Caudate nucleus (tissue), 63 donors: ENCODE measurements at places on chromosomes 1 and 21.

- DNase-seq, result no peak
Measured at GRCh38 chr1:234620272-234621126, 10.5 kb upstream of the IRF2BP2 start.

GRCh38 chr1:207128336-207128921 lies 24.4 kb downstream of the C4BPA start:
- no peak for DNase-seq

- no peak for DNase-seq
Measured at GRCh38 chr1:153849487-153850185, 73.1 kb downstream of the GATAD2B start.

GRCh38 chr1:39828734-39829133 lies 40.1 kb upstream of the BMP8B start:
- DNase-seq, result no peak

DNA sequence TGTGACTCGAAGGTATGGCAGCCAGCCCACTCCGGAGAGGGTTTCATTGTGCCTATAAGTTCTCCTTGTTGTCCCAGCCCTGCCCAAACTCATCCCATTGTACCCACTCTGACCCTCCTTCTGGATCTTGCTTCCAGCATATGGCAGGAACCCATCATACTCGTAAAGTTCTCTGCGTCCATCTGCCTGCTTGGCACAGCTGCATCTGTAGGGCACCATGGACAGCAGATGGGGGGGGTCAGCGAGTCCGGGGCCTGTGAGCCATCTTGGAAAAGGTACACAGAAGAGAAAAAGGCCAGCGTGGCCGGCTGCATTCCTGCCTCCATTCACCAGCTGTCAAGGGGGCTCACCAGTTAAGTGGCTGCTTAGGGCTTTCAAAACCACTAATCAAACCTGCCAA lies 94.9 kb upstream of the IGSF21 start:
- no peak for DNase-seq
